ENCODE measurements at places on chromosomes 11 and 22. TPM values are rescaled to one million over a fixed set of nuclear protein-coding genes. Genes with fewer than 3 reads are reported as not detected.

- H3K4me3 ChIP-seq = no peak overlapping the region
- peak; percentile 55 for DNase-seq
Observed at GRCh38 chr11:117944554-117944953, 15.4 kb upstream of the TMPRSS13 start.

DNA sequence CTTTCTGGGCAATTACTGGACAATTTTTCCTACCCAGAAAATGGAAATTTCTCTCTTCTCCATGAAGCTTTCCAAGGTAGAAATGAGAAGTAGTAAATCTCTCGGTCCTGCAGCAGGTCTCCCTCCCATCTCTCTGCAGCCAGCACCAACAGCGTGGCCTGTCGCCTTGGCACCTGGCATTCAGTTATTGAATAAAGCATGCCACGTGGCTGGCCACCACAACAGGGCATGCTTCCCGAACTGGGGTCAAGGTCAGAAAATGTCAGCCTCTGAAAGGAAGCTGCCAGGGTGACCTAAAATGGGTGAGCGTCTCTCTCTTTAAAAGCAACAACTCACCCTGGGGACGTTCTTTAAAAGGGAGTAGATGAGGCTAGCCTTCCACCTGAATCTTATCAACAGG, 14.0 kb downstream of the CACNG2 start:
- no peak overlapping the region for H3K4me3 ChIP-seq
- DNase-seq = no peak
- H3K4me1 ChIP-seq = no peaks in the 10 kb centered on the region
- no peak overlapping the region for H3K27ac ChIP-seq

RFPL2 gene
- not detected for total RNA-seq

GRCh38 chr11:84882056-84882455, 745.1 kb downstream of the DLG2 start:
- H3K4me3 ChIP-seq = no peak overlapping the region
- H3K36me3 ChIP-seq = no peaks in the 10 kb centered on the region
- H3K4me1 ChIP-seq = no peaks in the 10 kb centered on the region
- no peak overlapping the region for H3K27ac ChIP-seq
- DNase-seq = no peak
- H3K27me3 ChIP-seq = no peaks in the 10 kb centered on the region

GRCh38 chr11:1371377-1371776, 18.4 kb upstream of the BRSK2 start:
- H3K4me3 ChIP-seq = no peak overlapping the region
- no peak for DNase-seq
- H3K36me3 ChIP-seq = no peaks in the 10 kb centered on the region
- H3K4me1 ChIP-seq = no peaks in the 10 kb centered on the region
- no peak overlapping the region for H3K27ac ChIP-seq
- H3K27me3 ChIP-seq = no peaks in the 10 kb centered on the region

Measured in activated CD4-positive, alpha-beta T cell treated with anti-CD3 and anti-CD28 coated beads, Interleukin-2, amount 10 ng/mL, durations not matched to agents 24 days and 14 days (primary cell).